Esophagus squamous epithelium (tissue), 5 donors: ENCODE measurements at places on chromosomes 13 and 19.

DNA sequence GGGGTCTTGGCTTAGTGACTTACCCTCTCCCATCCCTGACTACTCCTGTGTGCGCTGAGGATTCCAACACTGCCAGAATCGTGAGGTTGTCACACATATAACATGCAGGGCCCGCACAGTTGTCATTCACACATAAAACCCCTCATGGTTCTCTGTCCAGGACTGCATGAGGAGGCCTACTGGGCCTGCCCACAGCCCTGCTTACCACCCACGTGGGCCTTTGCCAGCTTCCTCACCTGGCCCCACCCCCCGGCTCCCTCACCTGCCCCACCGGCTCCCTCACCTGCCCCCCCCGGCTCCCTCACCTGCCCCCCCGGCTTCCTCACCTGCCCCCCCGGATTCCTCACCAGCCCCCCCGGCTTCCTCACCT is 197.2 kb downstream of the TEX29 start:
- DNase-seq, result no peak

DNA sequence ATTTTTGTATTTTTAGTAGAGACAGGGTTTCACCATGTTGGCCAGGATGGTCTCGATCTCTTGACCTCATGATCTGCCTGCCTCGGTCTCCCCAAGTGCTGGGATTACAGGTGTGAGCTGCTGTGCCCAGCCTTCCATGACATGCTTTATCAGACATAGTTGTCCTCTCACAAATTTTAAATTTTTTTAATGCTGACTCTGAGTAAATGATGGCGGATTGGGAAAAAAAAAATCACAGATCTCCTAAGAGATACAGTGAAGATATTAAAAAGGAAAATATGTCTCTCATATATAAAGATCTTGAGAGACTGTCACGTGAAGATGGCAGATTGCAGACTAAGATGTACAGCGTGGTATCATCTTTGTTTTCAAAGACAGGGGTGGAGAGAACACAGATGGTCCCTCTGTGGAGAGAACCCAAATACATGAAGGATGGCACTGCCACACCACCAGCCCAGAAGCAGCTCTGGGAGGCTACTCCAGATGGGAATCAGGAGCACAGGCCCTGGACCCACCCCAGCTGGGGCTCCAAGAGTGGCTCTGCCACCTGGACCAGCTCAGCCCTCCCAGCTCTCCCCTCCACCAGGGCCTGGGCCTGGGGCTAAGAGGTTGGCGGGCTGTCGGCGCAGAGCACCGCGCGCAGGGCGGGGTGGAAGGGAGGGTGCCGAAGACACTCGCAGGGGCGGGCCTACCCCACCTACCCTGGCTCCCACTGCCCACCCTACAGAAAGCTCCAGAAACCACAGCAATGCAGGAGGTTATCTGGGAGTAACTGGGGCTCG is 20.0 kb upstream of the CCNP start:
- DNase-seq, result no peak

- no peak for DNase-seq
These were observed 233.5 kb downstream of the TUBA3C start for GRCh38 chr13:18948012-18948663.

- no peak for DNase-seq
These were observed 38.3 kb upstream of the DCUN1D2 start for GRCh38 chr13:113528813-113529180.
